NCI-H2227 treated with DMSO at 0.1 percent for 48 hours (cell line): ENCODE measurements at places on chromosomes 4 and X.

DNA sequence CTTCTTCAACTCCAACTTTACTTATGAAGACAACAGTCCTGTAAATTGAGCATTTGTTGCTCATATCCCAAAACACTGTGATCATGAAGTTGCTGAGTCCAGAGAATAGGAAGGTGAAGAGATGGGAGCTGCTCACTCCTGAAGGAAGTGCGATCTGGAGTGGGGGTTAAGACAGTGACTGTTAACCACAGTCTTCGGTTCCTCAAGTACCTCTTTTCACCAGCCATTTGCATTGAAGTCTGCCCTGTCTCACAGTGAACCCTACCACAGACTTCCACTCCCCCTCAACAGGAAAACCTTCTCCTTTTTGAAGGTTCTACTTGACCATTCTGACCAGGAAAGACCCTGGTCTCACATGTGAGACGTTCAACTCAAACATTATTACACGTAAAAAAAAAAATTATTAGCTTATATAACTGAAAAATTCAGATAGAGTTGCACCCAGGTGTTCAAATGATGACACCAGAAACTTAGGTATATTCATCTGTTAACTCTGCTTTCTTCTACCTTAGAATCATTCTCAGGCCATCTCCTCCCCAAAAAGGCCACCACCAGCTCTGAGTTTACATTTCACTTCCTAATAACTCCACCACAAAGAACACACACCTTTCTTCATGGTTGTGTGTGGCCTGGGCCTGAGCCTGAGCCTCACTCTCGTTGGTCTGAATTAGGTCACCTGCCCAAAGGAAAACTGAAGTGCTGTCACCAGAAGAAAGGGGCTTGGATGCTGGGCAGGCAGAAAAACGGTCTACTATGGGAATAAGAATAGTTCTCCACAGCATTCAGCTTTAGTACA lies 199.2 kb downstream of the DCTD start:
- DNase-seq = no peak

GRCh38 chr4:94307231-94307871 lies 35.3 kb downstream of the HPGDS start:
- no peak for DNase-seq

- no peak for DNase-seq
Observed at GRCh38 chrX:44989995-44990770, 117.2 kb downstream of the KDM6A start.

- no peak for DNase-seq
Observed at GRCh38 chr4:164753873-164754488, at the start of gene SMIM31. TSS of gene SMIM31 (plus strand) at chr4:164754131. CDS start at chr4:164770444, 16,313 bp downstream.

- DNase-seq = no peak
Observed at GRCh38 chr4:5374994-5375393, 323.7 kb downstream of the STK32B start.

DNA sequence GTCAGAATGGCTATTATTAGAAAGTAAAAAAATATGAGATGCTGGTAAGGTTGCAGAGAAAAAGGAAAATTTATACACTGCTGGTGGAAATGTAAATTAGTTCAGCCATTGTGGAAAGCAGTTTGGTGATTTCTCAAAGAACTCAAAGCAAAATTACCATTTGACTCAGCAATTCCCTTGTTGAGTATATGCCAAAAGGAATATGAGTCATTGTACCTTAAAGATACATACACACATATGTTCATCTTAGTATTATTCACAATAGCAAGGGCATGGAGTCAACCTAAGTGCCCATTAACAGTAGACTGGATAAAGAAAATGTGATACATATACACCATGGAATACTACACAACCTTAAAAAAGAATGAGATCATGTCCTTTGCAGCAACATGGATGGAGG lies 148.2 kb downstream of the COMMD8 start:
- DNase-seq = no peak

DNA sequence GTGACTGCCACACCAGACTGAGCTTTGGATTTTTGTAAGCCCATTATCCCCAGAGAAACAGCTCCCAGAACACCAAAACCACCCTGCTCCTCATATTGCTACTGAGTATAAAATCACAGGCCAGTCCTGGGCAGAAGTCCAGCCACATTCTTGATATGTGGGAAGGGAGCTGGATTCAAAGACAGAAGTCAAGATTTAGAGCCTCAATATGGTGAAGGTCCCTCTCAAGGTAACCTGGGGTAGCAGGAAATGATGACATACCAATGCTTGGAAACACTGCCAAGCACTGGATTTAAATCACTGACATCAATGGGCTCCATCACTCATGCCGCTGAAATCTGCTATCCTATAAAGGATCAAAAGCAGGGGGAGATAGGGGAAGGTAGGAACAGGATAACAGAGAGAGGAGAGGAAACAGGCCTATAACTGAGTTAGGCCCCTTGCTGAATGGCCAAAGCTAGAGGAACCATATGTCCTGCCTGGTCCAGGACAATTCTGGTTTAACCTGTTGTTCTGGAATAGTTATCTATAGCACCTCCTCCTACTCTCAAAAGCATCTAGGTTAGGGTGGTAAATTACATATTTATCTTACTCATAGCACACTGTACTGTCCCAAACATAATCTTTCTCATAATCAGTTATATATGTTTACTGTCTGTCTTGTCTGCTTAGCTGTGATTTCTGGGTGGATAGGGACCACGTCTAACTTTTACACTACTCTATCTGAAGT lies 83.7 kb upstream of the NHS start:
- no peak for DNase-seq

- DNase-seq = no peak
Observed at GRCh38 chr4:150863456-150863855, 151.6 kb downstream of the LRBA start.

DNA sequence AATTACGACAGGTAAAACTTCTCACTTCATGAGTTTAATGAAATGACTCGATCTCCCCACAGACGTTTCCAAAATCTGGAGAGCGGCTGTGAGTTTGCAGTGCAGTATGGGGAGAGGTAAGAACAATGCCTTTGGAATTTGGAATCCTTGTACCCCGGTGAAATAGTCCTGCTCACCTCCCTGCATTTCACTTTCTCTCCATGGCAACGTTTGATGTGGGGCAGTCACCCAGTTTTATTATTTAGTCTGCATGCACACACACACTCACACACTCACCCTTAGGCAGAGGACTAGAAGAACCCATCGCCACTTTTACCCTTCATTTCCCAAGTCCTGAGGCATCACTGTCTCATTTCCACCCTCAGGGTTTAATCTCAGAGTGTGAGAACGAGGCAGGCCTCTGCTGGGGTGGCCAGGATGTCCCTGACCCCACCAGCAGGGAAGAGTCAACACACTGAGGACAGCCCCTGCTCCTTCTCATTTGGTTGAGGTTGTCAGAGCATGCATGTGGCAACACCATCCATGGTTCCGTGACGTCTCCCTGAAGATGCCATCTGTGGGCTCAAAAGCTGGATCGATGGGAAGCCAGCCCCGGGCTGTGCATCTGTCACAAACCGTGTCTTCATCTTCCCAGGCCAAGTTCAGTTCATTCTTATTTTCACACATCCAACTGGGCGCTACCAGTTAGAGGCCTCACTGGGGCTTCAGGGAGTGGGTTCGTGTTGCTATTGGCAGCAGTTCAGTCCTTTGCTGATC lies 119.8 kb upstream of the TRIM2 start:
- no peak for DNase-seq

- DNase-seq = no peak
Observed at GRCh38 chr4:186954509-186954908, 230.9 kb upstream of the FAT1 start.
